HCEC 1CT (cell line): ENCODE measurements at places on chromosomes 2 and 18.

DNA sequence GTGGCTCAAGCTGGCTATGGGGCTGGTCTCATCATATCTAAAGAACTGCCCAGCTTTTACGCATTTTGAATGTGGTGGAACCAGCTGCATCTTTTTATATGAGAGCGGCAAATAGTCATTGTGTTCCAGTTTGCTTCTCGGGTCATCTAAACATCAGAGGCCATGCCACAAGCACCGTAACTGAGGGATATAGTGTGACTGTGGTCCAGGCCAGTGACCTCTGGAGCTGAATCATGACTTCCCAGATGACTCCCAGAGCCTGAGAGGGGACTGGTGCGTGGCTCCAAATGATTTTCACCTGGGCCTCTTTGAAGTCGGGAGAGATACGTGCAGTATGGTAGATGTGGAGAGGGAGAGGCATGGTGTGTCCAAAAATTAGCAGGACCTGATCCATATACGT, 271.0 kb downstream of the NEDD4L start:
- DNase-seq, result peak; percentile 32

DNA sequence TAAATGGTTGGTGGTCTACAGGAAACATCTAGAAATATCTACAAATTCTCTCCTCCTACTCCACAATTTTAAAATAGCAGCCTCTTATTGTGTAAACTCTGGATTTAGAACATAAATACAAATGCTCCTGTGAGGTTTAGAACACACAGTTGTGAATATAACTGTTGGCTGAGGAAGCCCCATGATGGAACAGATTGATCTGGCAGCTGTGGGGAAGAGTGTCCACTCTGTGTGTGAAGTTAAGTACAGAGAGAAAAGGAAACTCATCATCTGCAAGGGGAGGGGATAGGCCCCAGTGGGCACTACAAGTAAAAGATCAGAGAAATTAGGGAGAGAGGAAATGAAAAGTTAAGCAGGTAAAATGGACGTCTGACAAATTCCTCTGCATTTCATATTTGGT, 422.7 kb upstream of the FSHR start:
- no peak for DNase-seq

GRCh38 chr2:62119311-62119974, 76.5 kb upstream of the B3GNT2 start:
- DNase-seq, result no peak

- no peak for DNase-seq
Measured at GRCh38 chr2:210503725-210504191, 27.2 kb upstream of the LANCL1 start.

- DNase-seq, result no peak
Measured at GRCh38 chr18:77092104-77093066, 40.2 kb downstream of the MBP start.

- no peak for DNase-seq
Measured at GRCh38 chr2:176024083-176024482, 22.0 kb upstream of the LNPK start.

DNA sequence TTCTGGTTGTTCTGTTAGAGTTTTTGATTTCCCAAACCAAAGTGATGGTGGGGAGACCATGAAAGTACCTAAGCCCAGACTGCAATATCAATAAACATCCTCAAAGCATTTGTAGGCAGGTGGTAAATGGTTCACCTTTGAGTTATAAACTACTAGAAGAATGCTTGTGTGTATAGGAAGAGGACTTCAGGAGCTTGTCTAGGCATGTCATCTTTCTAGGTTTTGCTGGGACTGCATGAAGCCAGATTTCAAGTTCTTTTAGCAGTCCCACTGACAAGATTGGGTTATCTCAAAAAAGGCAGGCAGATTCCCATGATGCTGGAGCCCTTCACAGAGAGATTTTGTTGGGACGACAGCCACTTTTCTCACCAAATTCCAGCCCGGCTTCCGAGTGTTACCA, 135.3 kb downstream of the KCNE4 start:
- DNase-seq, result no peak

GRCh38 chr2:157176602-157177001, 80.9 kb upstream of the GALNT5 start:
- DNase-seq, result no peak

DNA sequence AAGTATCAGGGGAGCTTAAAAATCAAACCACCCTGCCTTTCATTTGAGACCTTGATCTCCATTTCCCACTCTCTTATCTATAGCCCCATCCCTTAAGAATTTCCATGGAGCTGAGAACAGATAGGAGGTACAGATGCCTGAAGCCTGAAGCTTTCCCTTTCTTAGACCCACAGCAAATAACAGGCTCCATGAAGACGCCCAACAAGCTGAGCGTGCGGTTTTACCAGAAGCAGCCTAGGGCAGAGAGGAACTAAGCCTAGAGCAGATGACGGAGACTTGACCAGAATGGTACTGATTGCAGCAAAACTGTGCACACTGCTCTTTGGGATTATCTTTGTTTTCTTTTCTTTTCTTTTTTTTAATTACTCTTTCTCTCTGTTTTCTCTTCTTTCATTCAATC, 1.7 kb upstream of the ERBB4 start:
- no peak for DNase-seq

GRCh38 chr2:135798762-135799161, 38.2 kb downstream of the LCT start:
- no peak for DNase-seq

DNA sequence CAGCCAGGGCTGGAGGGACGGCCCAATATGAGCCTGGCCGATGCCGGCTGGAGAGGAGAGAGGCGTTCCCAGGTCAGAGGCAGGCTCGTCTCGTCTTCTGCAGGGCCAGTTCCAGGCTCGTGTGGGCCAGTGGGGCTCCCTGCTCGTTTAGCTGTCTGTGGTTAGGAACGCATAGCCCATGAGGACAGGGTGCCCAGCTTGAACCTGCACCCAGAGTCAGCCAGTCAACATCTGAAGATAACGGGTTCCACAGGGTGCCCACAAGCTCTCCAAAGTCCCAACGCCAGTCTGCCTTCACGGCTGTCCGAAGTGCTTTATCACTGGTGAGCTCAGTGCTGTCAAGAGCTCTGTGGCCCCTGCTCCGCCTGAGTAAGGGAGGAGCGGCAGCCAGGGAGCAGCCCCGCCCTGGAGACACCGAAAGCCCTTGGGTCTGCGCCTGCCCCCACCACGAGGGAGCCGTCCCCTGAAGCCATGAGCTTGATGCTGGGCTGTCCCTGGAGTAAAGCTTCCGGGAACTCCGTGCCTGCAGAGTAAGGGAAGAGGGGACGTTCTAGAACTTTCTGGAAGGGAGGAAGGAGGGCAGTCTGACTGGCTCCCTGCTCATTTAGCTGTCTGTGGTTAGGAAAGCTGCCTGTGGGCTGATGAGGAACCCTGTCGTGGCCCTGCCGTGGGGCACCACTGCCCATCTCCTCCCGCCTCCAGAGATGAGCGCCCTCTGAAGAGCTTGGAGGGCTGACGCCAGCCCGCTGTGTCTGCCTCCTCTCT, 2.7 kb upstream of the HSBP1L1 start:
- no peak for DNase-seq

DNA sequence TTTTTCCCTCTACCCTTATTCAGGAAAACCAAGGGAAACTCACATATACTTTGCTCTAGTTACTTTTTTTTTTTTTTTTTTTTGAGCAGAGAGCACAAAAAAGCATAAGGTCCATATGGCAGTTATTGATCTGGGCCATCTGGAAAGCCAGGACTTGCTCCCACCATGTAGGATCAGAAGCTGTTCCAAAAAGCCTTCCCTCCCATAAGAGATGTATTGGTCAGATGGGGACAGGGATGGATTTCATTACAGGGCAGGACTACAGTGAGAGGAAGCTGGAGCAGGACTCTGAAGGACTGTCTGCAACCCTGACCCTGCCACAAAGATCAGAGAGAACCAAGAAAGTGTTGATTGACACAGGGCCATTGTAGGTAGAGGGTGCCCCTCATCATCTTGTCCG, 57.3 kb downstream of the NRP2 start:
- no peak for DNase-seq

GRCh38 chr18:2627821-2628276, 27.7 kb upstream of the SMCHD1 start:
- peak; percentile 24 for DNase-seq

DNA sequence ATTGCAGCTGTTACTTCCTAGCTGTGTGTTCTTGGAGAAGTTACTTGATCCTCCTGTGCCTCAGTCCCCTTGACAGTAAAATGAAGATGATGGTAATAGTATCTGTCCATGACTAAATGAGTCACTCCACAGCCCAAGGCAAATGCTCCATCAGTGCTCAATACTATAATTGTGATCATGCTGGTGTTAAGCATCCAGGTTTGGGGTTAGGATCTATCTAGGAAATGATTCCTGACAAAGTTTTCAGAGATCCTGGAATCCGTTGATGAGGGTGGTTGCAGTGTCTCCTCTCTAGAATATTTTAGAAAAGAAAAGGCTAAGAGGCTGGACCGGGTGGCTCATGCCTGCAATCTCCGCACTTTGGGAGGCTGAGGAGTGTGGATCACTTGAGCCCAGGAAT, 2.7 kb upstream of the PRELID3A start:
- DNase-seq, result no peak

DNA sequence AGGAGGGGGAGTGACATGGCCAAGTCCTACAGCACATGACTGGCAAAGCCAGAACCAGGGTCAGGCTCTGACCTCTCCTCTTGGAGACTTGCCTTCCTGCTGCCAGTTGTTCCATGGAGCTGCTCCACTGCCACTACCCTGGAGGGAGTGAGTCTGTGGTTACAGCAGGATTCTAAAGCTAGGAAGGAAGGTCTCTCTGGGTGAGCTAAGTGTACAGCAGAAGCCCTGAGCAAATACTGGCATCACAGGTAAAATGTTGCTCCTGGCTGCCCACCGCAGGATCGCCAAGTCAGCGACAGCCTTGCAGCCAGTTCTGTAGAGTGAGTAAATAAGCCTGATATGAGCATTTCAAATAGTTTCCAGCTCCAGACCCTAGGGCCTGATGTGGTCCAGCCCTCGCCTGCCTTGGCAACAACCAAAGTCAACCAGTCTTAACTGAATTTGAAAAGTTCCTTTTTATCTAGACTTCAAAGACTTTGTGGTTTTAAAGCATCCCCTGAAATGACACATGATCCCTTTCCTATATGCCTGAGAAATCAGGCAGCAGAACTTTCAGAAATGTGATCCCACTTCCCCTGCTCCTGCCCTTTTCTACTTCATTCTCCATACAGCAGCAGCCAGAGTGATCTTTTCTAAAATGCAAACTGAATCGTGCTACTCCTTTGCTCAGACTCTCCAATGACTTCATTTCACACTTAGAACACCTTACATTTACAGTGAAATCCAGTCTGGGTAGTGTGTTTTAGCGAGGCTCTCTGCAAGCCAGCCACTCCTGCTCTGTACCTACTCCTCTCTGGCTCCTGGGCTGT, 114.3 kb downstream of the MGAT5 start:
- DNase-seq, result no peak

- DNase-seq, result no peak
Measured at GRCh38 chr2:98252038-98252773, 94.0 kb upstream of the CNGA3 start.

DNA sequence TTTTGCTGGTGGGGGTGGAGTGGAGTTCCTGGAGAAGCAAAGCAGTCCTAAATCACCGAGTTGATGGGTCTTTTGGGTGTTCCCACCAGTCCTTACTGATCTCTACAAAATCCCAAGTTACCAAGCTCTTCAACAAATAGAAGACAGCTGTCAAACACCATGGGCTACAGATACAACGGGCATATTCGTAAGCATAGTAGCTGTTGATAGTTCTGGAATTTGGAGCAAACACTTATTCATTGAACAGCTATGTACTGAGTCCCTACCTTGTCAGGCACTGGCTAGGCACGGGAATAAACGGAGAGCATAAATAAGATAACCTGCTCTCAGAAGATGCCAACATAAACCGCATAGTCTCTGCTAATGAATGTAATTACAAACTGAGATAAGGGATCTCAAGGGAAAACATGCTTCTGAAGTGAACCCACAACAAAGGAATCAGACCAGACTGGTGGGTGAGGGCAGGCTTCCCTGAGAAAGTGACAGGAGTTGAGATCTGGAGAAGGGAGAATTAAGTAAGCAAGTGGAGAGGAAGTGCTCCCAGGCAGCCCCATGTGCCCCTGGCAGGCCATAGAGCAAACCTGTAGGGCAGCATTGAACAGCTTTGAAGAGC, 947 bp upstream of the ANKRD44 start:
- peak; percentile 17 for DNase-seq

DNA sequence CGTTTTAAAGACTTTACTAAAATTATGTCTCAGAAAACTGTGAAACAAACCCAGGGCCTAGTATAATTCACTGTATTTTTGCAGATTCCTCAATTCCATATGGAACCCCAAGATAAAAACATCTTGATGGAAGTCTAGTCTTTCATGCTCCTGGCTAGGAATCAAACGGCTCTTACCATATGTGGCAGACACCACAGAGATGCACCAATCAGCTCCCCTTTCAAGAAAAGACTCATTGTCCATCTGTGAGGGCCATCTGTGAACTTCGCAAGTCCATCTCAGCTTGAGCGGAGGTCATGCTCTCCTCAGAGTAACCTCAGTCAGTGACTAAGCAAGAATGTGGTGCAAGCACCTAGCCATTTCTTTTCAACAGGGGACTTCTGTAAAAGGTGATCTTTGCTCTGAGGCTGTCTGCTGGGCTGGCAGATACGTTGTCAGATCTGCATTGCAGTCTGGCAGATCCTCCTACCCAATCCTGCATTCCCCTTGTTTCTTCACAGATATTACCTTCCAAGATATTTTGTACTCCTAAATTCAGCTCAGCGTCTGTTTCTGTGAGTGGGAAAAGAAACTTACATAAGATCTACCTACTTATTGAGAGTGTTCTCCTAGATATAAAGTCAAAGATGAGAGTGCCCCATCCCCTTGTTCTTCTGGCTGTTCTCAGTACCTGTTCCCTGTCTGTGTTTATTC, 419.3 kb downstream of the SPAG16 start:
- no peak for DNase-seq

GRCh38 chr2:206011018-206011614, 74.9 kb downstream of the INO80D start:
- no peak for DNase-seq

GRCh38 chr2:42819160-42819559, 26.8 kb upstream of the HAAO start:
- DNase-seq, result no peak

GRCh38 chr2:150358468-150358807, 129.0 kb downstream of the RND3 start:
- no peak for DNase-seq

GRCh38 chr2:227765788-227766372, 20.2 kb downstream of the SCYGR8 start:
- DNase-seq, result no peak
